ENCODE measurements at places on chromosomes 6 and 20.

DNA sequence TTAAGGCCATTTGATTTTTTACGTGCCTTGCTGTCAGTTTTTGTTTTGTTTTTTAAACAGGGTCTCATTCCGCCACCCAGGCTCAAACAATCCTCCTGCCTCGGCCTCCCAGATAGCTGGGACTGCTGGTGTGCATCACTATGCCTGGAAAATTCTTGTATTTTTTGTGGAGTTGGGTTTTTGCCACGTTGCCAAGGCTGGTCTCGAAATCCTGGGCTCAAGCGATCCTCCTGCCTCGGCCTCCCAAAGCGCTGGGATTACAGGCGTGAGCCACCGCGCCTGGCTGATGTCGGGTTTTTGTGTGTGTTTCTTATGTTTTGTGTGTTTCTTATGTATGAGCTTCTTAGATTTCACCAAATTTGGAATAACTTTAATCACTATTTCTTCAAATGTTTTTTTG lies 104.8 kb downstream of the TAF4 start:
- DNase-seq: no peak

- peak; percentile 81 for DNase-seq
These were observed 6.6 kb downstream of the MYL9 start for GRCh38 chr20:36548006-36548315.

DNA sequence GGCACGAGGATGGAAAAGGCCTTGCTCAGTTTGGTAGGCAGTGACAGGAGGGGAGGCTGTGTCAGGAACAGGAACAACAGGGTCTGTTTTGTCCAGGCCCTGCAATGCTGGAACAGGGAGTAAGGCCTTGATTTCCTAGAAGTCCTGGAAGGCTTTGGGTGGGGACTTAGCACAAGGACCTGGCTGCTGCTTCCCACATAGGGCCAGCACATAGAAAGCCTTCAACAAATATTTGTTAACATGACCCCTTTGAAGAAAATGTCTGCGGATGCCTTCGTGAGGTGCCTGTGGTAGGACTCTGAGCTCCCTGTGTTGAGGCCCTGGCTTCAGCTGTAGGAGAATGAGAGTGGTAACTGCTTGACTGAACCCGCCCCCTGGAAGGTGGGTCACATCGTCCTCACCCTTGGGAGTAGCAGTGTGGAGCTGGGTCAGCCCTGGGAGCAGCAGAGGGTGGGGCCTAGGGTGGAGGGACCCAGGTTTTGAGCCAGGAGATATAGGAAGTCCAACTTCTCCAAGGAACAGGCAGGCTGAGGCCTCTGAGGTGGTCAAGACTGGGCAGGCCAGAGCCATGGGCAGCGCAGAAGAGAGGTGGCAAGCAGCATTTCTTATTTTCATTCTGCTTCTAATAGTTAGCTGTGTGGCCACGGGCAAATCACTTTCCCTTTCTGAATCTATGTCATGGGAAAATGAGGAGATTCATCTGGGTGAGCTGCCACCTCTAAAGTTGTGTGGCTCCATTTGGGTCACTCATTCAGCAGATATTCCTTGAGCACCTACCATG lies 50.0 kb downstream of the CNBD2 start:
- no peak for DNase-seq

DNA sequence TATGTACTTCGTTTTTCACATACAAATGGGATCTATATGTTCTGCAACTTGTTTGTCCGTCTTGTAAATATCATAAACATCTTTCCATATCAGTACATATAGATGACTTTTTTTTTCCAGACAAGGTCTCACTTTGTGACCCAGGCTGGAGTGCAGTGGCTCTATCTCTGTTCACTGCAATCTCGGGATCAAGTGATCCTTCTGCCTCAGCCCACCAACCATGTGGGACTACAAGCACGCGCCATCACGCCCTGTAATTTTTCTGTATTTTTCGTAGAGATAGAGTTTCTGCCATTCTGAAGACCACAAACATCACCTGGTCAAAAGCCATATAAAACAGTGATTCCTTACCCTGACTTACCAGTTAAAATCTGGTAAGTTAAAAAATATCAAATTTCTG lies 37.7 kb upstream of the SYNCRIP start:
- no peak for DNase-seq

DNA sequence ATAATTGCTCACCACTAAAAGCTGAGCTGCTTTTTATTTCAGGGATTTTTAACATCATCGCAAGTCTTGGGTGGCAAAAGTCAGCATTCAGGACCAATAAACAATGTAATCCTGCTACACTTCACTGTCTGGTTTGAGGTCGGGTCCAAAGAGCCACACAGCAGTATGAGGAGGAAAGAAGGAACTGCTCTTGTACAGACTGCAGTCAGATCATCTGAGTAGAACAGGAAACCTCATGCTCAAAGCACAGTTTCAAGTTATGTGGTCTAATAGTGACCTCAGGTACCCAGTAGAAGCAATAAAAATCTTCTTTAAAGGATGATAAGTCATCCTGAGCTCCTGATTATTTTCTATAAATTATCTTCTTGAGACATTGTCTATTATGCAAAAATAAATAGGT lies 211.4 kb downstream of the FUT9 start:
- no peak for DNase-seq

DNA sequence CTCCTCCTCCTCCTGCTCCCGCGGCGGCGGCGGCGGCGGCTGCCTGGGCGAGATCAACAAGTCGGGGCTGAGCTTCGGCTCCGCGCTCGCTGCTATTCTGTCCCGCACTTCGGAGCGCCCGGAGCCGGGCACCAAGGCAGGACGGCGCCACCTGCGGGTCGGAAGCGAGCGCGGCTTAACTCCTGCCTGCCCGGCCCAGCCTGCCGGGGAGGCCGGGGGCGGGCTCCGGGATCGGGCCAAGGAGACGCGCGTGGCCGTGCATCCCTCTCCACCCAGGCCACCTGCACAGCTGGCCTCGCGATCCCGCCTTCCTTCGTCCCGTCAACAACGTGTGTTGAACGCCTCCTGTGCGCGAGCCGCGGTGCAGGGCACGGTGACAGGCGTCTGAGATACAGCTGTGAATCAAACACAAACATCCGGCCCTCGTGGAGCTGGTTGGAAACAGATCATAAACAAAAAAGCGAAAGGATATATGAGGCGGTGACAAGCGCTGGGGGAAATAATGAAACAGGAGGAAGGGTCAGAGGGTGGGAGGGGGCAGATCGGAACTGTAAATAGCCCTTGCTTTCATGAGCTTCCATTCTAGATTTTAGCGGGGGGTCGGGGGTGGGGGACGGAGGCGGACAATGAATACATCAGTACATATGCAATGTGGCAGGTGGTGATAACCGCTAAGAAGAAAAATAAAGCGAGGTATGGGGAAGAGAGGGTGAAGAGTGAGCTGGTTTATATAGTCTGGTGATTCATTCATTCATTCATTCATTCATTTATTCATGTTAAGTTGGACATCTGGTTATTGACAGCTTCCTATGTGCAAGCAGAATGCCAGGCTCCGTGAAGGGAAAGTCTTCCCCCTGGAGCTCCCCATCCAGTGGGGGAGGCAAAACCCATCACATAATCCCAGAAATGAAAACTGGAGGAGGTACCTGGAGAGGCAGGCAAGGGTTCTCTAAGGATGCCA lies 2.0 kb upstream of the KCNB1 start:
- DNase-seq: peak; percentile 90

Data from WTC11 (cell line).